ENCODE measurements at places on chromosomes 5 and 9.

- DNase-seq: no peak
Observed at GRCh38 chr9:93308676-93309075, 124.7 kb downstream of the WNK2 start.

DNA sequence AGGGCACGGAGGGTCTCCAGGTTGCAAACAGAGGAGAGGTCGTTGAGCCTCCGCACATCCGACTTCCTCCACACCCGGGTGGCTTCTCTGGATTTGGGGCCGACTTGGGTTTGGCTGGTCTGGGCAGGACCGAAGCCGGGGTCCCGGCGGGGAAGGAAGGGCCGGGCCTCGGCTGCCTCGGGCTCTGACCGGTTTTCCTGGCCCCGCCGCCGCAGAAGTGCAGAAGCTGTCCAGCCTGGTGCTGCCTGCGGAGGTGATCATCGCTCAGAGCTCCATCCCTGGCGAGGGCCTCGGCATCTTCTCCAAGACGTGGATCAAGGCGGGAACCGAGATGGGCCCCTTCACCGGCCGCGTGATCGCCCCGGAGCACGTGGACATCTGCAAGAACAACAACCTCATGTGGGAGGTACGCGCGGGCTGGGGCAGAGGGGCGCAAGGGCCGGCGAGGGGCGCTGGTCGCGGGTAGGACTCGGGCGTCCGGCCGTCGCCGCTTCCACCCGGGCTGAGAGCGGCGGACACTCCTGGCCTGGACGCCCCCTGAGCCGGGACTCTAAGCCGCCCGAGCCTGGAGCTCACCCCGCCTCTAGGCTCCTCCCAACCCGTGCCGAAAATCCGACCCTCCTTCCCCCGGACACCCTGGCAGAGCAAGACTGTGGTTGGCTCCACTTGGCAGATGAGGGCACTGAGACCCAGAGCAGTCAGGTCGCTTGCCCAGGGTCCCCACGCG is 2.2 kb downstream of the PRDM12 start:
- no peak for DNase-seq

DNA sequence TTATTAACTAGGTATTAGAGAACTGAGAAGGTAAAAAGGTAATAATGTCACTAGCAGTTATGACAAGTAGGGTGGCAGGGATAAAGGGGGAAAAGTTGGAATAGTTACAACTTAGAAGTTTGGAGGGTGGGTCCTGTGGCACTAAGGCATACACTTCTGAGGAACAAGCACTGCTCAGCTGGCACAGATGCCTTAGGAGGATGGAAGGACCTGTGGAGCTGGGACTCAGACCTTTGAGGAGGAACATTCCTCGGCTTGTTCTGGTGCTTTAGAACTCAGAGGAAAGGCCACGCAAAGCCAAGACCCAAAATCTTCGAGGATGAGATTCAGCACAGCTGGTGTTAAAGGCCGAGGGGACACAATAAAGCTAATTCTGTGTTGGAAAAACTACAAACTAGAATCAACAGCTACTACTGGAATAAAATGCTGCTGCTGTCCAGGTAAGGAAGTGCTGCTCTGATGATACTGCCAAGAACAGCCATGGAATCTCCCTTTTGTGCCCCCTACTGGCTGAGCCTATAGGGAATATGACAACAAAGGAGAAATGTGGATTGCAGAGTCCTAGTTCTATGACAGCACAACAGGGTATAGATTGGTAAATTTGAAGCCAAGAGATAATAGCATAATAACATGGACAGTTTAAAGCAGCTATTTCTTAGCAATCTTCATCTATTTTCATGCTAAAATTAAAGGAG is 126.7 kb downstream of the SLC25A46 start:
- no peak for DNase-seq

GRCh38 chr5:147286296-147286695 is 51.5 kb downstream of the STK32A start:
- DNase-seq: no peak

GRCh38 chr9:74958587-74958986 is 5.9 kb upstream of the C9orf40 start:
- no peak for DNase-seq

- no peak for DNase-seq
Observed at GRCh38 chr9:69325409-69326212, 596 bp downstream of the ENTREP1 start.

DNA sequence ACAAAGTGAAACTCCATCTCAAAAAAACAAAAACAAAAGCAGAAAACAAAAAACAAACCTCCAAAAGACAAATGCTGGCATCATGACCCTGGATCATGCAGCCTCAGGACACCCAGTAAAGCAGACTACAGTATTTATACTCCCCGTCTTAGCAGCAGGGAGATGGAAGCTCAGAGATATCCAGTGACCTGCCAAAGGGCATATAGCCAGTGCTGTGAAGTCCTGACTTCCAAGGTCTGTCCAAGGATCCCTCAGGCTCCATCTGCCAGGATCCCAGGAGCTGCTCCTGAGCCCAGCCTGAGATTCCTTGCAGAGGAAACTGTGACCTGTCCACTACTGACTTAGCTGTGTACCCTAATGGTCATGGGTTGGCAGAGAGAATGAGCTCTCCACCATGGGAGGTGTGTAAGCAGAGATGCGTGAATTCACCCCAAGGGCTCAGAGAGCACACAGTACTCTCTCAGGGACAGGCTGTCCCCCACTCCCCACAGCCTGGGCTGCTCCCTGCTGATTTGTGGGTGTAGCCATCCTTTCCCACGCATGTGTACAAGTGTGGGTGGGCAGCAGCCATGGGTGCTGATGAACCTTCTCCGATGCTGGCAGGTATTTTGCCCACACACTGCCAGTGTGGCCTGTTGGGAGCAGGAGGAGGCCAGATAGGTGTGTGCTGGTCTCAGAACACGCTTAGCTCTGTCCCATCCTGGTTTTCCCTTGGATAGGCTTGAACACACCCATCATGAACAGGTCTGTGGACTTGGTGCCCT is 2.1 kb upstream of the WNK2 start:
- no peak for DNase-seq

DNA sequence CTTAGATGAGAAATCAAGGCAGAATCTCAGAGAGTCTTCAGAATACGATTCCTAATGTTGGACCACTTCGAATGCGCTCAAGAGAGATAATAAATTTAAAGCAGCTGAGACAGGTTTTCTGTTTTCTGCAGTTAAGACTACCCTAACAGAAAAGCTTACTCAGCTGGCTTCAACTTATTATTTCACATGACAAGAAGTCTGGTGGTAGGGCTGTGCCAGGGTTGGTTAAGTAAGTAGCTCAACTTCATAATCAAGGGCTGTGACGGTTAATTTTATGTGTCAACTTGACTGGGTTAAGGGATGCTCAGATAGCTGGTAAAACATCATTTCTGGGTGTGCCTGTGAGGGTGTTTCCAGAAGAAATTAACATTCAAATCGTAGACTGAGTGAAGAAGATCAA is 3.8 kb downstream of the GPR150 start:
- no peak for DNase-seq

- DNase-seq: peak; percentile 16
Observed at GRCh38 chr9:89154651-89155336, 23.8 kb downstream of the SHC3 start.

- DNase-seq: no peak
Observed at GRCh38 chr5:171619196-171619595, 166.4 kb upstream of the SMIM23 start.

All from T-helper 2 cell treated with Interferon-gamma antibody and Interleukin-4, amounts not matched to agents 5 μg/mL and 100 μg/mL, for 36 hours (primary cell).